ENCODE measurements at places on chromosomes 3 and 15. TPM values are rescaled to one million over a fixed set of nuclear protein-coding genes. Genes with fewer than 3 reads are reported as not detected.

The UBA5 gene
- 67.2 TPM for total RNA-seq

The INTS14 gene
- total RNA-seq: 28.8 TPM

The SI gene
- not detected for total RNA-seq

The PCCB gene
- 19.8 TPM for total RNA-seq
